Inflammatory macrophage (primary cell): ENCODE measurements at places on chromosomes 1 and 21.

- no peak for DNase-seq
Measured at GRCh38 chr1:6506210-6507036, 15.0 kb upstream of the PLEKHG5 start.

DNA sequence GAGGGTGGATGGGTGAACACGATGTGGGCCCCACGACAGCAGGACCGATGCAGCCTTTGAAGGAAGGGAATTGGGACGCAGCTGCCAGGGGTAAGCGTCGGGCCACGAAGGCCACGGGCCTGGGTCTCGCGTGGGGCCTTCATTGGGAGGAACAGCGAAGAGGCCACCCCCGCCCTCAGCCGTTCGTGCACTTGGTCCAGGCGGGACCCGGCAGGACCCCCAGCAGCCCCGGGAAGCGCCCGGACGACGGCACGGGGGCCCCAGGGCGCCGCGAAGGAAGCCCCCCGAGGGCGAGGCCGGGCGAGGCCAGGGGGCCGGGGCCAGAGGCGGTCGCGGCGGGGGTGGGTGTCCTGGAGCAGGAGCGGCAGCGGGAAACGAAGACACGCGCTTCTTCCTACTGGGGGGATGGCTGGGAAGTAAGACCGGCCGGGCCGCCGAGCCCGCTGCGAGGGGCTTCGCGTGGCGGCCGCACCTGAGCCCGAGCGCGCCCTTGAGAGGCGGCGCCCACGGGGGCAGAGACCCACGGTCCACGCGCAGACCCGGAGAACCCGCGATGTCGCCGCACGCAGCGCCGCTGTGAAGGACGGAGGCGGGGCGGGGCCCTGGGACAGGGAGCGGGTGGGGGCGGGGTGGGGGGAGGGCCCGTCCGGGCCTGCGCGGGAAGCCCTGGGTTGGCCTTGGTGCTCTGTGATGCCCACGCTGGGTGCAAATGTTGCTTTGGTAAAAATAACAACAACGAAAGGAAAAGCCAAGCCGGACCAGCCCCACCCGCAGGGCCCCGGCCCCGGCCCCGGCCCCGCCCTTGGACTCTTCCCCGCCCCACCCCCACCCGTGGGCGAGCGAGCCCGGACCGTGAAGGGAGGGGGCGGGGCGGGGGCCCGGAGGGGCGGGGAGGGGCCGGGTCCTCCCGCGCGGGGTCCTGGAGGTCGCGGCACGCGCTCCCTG lies 56.0 kb upstream of the ADARB1 start:
- DNase-seq: no peak

DNA sequence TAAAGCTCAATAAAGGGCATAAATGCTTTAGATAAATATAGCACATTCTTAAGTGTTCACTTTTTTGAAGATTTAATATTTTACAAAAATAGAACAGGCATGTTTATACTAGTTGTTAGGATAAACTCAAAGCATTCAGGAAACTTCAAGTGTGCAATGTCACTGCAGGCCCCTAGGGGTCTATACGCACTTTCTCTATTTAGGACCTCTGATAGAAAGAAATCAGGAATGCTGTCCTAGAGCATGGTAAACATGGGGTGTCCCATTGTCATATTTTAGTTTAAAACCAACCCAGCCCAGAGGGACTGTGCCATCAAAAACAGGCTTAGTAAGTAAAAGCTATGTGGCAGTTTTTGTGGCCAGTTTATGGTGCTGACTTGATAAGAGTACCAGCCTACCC lies 102.2 kb downstream of the BARHL2 start:
- DNase-seq: no peak

DNA sequence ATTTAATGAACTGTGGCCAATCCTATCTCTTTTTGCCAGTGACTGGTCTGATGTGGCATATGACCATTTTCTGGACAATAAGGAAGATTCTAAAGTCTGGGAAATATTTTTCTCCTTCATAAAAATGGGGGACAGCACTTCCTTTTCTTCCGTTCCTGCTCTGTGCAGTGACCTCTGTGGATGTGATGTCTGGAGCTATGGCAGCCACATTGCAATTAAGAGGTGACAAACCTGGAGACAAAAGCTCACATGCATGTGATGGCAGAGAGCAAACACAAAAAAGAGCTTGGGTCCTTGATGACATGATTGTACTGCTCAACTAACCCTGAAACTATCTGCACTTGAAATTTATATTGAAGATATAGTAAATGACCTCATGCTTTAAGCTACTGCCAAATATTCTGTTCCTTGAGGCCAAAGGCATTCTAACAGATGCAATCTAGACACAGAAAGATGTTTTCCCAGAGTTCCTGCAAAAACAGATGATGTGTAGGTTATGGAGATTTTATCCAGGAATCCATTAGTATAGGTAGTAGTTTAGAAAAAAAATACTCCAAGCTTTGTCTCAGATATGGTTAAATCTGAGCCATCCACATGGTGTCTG lies 2.2 kb upstream of the MAGI3 start:
- DNase-seq: no peak

GRCh38 chr1:166164995-166165660 lies 1.7 kb downstream of the FAM78B start:
- DNase-seq: no peak

DNA sequence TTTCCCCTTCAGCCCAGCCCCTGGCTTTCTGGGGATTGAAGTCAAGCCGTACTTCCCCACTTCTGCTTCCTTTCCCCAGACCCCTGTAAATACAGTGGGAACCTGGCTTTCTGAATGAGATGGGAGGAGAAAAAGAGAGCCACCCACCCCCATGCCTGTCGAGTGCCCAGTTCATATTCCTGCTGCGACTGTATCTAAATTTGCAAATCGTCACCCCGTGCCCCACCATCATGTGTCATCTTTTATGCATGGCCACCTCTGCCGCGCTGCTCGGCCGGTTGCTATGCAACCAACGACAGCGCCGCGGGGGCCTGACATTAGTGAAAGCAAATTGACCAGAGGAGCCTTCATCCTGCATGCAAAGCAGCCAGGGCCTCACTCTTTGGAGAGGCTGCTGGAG lies 143.0 kb downstream of the ELAVL4 start:
- peak; percentile 11 for DNase-seq

- DNase-seq: no peak
Measured at GRCh38 chr21:36747041-36747814, 48.3 kb downstream of the SIM2 start.

DNA sequence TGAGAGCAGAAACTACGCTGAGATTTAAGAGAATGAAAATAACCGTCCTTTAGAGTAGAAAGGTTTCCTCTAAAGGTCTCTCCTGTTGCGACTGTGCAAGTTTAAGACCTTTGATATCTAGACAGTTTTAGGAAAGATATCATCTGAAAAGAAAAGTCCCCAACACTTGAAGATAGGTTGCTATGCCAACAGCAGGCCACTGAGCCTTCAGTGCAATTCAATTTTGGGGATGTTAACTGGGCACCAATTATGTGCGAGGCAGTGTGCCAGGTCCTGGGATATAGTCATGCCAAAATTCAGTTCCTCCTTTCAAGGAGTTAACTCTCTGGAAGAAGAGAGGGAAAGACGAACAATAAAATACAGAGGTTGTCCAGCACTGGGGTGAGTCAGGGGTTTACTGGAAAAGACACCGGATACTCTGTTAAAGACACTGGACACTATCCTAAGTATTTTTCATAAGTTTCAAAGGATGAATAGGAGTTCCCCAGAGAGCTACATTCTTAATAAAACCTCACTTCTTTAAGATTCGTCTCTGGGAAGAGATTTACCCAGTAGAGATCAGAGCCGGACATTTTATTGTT lies 25.5 kb upstream of the ZNF281 start:
- no peak for DNase-seq

DNA sequence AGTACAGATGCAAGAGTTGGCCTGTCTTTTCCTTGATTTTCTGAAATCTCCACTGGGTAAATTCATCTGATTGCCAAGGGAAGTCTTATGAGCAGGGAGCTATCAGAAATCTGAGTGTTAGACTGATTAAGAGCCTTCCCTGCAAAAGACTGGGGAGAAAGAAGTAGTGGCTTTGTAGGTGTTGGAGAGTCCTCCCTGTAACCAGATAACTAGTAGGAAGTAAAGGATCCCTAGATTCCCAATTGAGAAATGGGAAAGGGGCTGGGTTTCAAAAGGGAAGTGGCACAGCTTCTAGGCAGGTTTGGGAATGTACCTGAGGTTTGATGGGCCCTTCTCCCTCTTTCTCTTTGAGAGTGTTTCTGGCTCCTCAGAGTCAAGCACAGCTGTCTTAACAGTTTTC lies 2.1 kb downstream of the TLCD4 start:
- DNase-seq: no peak

- no peak for DNase-seq
Measured at GRCh38 chr1:18142969-18143368, 35.4 kb downstream of the IGSF21 start.

- no peak for DNase-seq
Measured at GRCh38 chr1:40409467-40409866, 35.9 kb downstream of the SMAP2 start.

DNA sequence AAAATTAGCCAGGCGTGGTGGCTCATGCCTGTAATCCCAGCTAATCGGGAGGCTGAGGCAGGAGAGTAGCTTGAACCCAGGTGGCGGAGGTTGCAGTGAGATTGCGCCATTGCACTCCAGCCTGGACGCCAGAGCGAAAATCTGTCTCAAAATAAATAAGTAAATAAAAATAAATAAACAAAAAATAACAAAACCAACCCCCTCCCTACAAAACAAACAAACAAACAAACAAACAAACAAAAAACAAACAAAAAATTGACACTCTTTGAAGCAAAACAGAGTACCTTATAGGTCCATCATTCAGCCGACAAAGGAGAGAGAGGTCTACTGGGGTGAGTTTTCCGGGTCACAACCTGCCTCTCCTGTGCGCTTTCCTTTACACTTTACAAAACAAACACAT lies 5.4 kb upstream of the KDF1 start:
- DNase-seq: no peak

- peak; percentile 80 for DNase-seq
Measured at GRCh38 chr1:206967096-206967849, 3.0 kb downstream of the FCAMR start.

GRCh38 chr1:169059421-169059820 lies 47.1 kb upstream of the ATP1B1 start:
- no peak for DNase-seq

DNA sequence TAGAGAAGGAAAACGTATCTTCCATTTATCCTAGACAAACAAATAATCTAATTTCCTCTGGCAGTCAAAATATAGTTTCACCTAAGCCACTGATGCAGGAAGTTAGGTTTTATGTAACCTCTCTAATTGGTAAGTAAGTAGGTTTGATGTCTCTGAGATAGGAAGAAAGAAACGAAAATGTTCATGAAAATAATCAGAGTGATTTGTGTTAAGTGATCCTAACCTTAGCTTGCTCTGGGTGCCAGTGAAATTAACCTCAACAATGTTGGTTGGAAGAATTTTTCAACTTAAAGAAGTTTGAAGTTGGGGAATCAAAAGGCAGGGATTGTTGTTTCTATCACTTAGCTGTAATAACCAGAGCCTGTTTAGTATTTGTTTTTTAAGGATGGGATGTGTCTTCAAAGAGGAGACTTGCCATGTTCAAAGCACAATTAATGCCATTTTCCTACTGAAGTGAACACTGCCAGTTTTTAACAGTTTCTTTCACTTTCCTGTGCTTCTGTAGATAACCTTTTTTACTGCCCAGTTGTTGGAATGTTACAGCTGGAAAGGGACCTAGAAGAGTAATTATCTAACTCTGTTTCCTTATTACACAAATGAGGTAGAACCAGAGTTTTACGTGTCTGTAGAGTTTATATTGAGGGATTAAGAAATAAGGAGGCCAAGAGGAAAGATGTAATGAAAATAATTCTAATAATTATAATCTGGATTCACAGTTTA lies 18.4 kb downstream of the HIPK1 start:
- DNase-seq: no peak

- DNase-seq: no peak
Measured at GRCh38 chr1:162166917-162167615, 97.6 kb downstream of the NOS1AP start.

- DNase-seq: no peak
Measured at GRCh38 chr1:205380882-205381281, 24.2 kb upstream of the KLHDC8A start.

GRCh38 chr1:21680918-21681317 lies 11.8 kb upstream of the RAP1GAP start:
- DNase-seq: no peak

DNA sequence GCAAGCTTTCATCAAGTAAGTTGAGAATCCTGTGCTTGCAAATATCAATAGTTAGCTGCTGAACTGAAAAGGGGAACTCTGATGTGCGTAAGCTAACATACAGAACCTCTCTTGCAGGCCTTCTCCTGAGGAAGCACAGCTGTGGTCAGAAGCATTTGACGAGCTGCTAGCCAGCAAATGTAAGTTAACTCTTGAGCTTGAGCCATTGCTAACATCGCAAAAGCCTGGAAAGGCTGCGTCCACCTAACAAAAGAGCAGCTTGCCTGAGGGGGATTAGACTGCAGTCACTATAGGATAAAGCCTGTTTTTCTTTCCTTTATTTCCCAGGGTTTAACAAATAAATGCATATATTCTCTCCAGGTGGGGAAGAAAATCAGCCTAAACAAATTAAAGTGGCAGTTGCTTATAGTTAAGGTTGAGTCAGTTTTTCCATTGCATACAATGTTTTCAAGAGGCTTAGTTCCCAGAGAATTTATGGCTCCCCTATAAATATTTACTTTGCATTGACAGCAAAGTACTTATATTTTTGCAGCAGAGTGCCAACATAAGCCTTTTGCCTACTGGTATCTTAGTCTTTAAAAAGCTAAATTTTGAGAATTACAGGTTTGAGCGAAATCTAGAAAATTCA lies 1.5 kb downstream of the RGS2 start:
- DNase-seq: peak; percentile 84

- DNase-seq: peak; percentile 94
Measured at GRCh38 chr1:15083578-15083977, 70.0 kb upstream of the TMEM51 start.

- no peak for DNase-seq
Measured at GRCh38 chr1:87449348-87449963, 120.8 kb downstream of the LMO4 start.

- peak; percentile 82 for DNase-seq
Measured at GRCh38 chr1:178277793-178278530, 184.1 kb downstream of the RASAL2 start.

DNA sequence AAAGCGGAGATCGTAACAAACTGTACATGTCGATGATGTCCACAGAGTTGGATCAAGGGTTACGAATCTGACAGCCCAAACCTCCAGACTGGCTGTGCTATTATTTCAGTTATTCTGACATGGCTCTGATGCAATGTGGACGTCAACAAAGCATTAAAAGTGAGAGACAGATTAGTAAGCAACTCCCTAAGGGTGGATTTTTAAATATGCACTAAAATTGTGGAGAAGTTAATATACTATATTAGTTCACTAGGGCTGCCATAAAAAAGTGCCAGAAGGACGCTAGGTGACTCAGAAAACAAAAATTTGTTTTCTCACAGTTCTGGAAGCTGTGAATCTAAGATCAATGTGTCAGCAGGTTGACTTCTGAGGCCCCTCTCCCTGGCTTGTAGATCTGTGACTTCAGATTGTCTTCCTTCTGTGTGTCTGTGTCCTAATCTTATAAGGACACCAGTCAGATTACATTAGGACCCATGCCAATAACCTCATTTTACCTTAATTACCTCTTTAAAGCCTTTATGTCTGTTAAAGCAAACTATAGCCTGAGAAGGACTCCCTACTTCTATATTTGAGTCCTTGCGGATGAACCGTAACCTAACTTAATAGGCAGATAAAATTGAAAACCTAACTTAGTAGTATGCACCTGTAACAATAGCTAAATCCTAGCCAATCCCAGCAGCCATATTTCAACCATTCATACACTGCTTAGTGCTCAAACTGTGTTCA lies 66.0 kb upstream of the BACH1 start:
- DNase-seq: no peak

- DNase-seq: no peak
Measured at GRCh38 chr1:56639211-56639610, 5.9 kb upstream of the PRKAA2 start.

- no peak for DNase-seq
Measured at GRCh38 chr1:219085082-219085481, 88.6 kb upstream of the LYPLAL1 start.
